Lung (tissue), 17 donors: ENCODE measurements at places on chromosomes 2 and 18. TPM values are rescaled to one million over a fixed set of nuclear protein-coding genes. Genes with fewer than 3 reads are reported as not detected.

Gene SERPINB4
- 1.0 TPM for polyA plus RNA-seq

Gene FAM110C
- polyA plus RNA-seq, result 2.8 TPM

Gene CTAGE1
- polyA plus RNA-seq, result not detected

Gene PJVK
- polyA plus RNA-seq, result 0.82 TPM

Gene POTEF
- not detected for polyA plus RNA-seq

Gene CRYBA2
- 0.08 TPM for polyA plus RNA-seq

Gene CD8B
- polyA plus RNA-seq, result 1.5 TPM

Gene AQP4
- 140 TPM for polyA plus RNA-seq

Gene SLC11A1
- 359 TPM for polyA plus RNA-seq
